ENCODE measurements at places on chromosomes 4 and X. TPM values are rescaled to one million over a fixed set of nuclear protein-coding genes. Genes with fewer than 3 reads are reported as not detected.

- DNase-seq = no peak
Observed at GRCh38 chrX:43581167-43581566, 74.9 kb upstream of the MAOA start.

GRCh38 chr4:111652236-111652635 lies 493.0 kb upstream of the FAM241A start:
- DNase-seq = peak; percentile 52

C4orf36 gene
- 0.12 TPM for total RNA-seq

GRCh38 chr4:100963627-100964026 lies 383.7 kb downstream of the PPP3CA start:
- no peak for DNase-seq

DNA sequence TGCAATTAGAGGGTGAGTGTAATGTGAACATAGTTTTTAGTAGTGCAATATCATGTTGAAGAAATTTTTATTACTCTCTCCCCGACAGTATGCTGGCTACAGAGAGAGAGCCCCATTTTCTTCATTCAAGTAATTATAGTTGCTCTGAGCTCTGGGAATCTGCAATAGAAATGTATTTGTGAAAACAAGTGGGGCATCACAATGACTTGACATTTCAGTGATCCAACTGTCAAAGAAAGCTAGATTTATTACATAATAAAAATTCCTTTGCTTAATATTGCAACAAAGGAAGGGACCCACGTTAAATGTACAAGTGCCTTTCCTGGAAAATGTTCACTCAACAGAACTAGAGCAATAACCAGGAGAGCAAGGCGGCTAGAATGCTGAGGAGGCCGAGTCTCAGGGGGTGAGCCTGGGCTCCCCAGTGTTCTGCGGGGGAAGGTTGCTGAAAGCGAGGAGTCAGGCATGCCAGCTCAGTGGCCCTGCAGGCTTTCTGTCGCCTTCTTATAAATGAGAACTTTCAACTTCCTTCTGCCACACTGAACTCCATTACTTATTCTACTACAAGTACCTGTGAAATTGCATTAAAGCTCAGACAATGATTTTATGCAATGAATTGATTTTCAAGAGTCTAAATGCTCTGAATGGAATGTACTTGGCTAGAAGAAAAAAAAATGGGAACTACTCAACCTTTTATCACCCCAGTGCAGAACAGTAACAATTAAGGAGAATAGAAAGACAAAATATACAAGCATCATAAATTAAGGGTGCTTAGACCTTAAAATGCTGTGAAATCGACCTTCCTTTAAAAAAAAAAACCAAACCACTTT lies 476.4 kb downstream of the AFF2 start:
- DNase-seq = no peak

DNA sequence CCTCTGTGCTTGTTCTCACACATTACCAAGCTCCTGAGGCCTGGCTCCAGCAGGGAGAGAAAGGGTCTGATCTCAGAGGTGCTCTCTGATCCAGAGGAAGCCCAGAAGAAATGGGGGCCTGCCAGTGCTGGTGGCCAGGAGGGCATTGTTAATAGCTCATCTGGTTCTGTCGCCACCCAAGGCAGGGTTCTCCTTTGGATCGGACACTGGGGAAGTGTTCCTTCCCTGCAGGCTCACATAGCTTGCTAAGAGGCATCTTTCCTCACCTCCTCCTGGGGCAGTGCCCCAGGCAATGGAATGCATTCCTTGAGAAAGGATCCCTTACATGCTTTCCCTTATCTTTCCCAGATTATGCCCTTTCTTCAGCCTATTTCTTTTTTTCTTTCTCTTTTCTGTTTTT lies 53.8 kb downstream of the RBM47 start:
- peak; percentile 76 for DNase-seq

DNA sequence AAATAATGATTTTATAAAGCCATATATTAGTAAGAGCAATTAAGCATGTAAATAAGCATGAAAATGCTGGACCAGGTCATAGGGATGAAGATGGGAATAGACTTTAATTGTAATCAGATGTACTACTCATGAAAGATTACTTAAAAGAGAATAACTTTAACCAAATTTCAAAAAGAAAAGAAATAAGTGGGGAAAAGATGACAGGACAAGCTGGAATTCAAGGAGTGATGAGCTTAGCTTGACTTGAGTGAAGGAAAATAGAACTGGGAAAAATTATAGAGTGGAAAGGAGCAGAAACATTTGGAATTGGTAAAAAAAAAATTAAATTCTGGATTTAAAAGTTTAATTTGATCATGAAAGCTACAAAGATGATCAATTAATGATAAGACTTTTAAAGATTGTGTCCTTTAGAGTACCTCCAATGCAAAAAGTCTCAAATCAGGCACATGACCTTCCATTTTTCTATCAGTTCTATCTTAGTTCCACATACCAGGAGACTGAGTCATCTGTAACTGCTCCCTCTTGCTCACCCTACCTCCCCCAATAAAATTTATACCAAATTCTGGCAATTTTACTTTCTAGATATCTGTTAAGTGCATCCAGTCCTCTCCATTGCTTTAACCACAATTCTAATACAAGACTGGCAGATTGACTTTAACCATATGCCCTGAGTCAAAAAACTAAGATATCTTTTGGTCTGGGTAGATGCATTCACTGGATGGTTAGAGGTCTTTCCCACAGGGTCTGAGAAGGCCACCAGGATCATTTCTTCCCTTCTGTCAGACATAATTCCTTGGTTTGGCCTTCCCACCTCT lies 56.4 kb upstream of the SLIT2 start:
- peak; percentile 85 for DNase-seq

FREM3 gene
- total RNA-seq = not detected

DNA sequence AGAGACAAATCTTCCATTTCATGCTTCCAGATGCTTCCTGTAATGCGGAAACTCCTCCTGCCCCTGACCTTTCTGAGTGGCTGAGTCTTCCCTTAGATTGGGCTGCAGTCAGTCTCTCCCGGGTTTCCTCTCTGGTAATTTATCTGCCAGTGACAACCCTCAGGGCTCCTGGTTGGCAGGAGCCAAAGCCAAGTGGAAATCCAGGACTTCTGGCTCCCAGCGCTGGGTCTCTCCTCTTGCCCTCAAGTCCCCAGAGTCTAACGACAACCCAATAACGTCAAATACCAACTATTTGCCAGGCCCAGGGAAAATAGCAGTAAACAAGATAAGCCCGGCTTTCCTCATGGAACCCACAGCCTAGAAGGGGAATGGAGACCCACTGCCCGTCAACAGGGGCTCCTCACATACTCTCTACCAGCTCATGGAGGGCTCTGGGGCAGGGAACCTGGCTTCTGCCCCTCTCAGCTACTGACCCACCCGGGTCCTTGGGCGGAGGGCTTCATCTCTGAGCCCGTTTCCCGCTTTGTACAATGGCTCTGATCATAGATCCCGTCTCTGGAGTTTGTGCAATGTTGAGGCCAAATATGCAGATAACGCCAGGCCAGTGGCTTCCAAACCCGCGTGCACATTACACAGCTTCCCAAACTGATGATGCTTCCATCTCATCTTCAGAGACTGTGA lies 1.1 kb upstream of the TBC1D14 start:
- DNase-seq = no peak

XAGE1A gene
- not detected for total RNA-seq

DNA sequence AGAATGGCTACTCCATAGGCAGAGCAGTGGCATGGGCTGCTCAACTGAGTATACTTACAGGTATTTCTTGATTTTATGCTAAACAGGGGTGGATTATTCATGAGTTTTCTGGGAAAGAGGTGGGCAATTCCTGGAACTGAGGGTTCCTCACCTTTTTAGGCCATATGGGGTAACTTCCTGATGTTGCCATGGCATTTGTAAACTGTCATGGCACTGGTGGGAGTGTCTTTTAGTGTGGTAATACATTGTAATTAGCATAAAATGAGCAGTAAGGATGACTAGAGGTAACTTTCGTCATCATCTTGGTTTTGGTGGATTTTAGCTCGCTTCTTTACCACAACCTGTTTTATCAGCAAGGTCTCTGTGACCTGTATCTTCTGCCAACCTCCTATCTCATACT lies 48.2 kb upstream of the HPSE start:
- DNase-seq = no peak

DNA sequence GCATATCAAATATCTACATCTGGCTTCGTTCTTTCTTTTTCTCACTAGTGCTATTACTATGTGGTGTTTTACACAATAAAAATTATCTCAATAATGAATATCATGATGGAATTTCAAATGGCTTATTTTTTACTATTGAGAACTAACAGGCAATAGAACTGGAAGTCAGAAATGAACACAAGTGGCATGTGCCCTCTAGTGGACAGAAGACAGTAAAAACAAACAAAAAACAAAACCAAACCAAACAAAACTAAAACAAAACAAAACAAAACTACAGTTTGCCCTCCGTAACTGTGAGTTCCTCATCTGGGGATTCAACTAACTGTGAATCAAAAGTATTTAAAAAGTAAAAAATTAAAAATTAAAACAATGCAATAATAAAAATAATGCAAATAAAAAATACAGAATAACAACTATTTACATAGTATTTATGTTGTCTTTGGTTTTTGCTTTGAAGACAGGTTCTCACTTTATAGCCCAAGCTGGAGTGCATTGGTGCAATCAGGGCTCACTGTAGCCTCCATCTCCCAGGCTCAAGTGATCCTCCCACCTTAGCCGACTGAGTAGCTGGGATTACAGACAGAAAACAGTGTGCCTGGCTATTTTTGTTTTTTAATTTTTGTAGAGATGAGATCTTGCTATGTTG lies 195.6 kb upstream of the TACR3 start:
- DNase-seq = peak; percentile 10

DNA sequence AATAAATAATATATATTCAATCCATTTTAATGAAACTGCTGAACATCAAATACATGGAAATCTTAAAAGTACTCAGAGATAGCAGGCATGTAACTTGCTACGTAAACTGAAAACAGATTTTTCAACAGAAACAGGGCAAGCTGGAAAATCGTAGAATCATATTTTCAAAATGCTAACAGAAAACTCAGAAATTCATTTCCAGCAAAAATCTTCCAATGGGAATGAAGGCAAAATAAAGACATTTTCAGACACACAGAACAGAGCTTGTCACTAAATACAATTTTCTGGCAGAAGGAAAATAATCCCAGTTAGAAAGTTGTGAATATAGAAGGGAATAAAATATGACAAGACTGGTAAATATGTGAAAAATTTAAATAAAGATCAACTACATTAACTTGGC lies 419.9 kb upstream of the ZFP42 start:
- no peak for DNase-seq

- DNase-seq = no peak
Observed at GRCh38 chr4:89538171-89538570, 230.6 kb upstream of the GPRIN3 start.

- DNase-seq = no peak
Observed at GRCh38 chrX:7362111-7362510, 214.2 kb upstream of the PUDP start.

CT45A2 gene
- not detected for total RNA-seq

- DNase-seq = no peak
Observed at GRCh38 chr4:155929833-155930232, 23.8 kb downstream of the CTSO start.

ZDHHC15 gene
- 0.02 TPM for total RNA-seq

DNA sequence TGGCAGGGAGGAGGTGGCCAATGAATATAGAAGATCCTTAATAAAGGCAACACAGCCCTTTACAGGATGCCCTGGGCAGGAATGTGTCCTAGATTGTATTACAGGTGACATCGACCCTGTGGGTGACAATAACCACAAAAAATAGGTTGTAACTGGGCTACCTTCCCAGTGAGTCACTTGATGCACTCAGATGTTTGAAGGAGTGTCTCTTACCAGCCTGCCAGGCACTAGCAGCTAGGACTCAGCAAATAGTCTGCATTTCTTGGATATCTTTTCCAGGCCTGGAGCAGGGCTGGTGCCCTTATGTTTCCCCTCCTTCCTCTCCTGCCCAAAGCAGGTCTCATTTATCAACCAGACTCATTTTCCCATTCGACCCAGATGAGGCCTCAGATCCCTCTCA lies 50.9 kb upstream of the TMEM164 start:
- DNase-seq = peak; percentile 78

CLCN4 gene
- total RNA-seq = 1.7 TPM

- DNase-seq = no peak
Observed at GRCh38 chrX:470686-471085, 84.0 kb upstream of the PPP2R3B start.

DRD5 gene
- not detected for total RNA-seq

- DNase-seq = no peak
Observed at GRCh38 chr4:187077744-187078401, 354.2 kb upstream of the FAT1 start.

USP26 gene
- not detected for total RNA-seq

- DNase-seq = no peak
Observed at GRCh38 chr4:702618-703048, 3.0 kb upstream of the PCGF3 start.

GRCh38 chr4:138567696-138568095 lies 325.5 kb upstream of the SLC7A11 start:
- no peak for DNase-seq

DNA sequence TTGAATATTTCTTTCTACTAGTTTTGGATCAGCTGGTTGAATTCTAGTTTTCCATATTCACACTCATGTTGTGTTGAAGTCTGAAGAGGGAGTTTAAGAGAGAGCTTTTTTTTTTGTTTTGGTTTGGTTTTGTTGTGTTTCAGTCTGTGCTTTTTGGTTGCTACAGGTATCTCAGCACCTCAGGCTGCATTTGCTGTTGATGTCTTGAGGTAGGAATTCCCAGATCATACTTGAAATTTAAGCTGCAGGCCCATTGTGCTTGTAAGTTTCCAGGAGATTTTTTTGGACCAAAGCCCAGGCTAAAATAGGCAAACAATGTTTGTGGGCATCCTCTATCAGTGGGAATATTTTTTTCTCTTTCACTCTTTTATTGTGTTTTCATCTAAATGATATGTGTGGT lies 190.2 kb upstream of the AGA start:
- peak; percentile 27 for DNase-seq

DNA sequence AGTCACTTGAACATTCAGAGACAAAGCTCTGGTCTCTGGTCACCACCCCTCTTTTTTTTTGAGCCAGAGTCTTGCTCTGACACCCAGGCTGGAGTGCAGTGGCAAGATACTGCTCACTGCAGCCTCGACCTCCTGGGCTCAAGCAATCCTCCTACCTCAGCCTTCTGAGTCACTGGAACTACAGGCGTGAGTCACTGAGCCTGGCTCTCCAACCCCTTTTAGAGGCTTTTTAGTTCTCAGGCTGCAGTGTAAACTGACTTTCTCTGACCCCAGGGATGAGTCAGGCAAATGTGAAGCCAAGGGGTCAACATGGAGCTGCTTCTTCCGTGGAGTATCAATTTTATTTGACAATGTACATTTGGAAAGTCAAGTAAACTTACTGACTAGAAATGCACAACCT lies 229.2 kb downstream of the PTTG2 start:
- peak; percentile 97 for DNase-seq

DNA sequence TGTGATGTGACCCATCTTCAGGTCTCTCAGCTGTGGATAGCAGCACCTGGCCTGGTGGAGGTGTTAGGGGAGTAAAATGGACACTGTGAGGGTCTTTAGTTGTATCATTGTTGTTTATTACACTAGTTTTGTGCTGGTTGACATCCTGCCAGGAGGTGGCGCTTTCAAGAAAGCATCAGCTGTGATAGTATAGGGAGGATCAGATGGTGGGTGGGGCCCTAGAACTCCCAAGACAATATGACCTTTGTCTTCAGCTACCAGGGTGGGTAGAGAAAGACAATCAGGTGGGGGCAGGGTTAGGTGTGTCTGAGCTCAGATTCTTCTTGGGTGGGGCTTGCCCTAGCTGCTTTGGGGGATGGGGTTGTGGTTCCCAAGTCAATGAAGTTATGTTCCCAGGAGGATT lies 162.8 kb downstream of the PPP1R2C start:
- DNase-seq = peak; percentile 3
